ENCODE measurements at places on chromosomes 16 and 17.

DNA sequence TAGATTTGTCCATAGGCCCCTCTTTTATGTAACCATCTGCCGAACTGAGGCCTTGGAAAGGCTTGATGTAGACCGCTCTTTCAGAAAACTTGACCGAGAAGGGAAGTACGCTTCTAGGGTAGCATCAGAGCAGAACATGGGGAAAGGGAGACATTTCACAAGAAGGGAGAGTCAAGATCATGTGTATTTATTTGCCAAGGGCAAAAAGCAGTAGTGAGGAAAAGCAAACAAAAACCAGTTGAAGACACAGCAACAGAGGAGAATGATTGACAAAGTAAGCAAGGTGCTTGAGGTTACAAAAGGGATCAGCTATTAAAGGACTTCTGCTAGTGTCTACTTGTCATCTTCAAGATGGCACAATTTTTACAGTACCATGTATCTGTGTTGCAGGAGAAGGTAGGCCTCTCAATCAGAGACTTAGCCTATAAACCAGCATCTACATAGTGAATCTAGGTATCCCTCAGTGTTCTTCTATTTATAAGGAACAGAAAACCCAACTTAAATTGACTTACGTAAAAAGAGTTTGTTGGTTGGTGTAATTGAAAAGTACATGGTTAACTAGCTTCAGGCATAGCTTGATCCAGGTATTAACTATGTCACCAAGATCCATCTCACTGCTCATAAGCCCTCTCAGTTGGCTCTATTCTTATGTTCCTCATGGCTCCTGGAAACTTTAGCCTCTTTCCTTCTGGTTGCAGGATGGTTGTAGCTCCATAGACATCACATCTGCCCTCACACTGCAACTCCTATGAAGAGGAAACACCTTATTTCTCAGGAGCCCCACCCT, 288.4 kb downstream of the IRX3 start:
- no peak for DNase-seq

GRCh38 chr17:78996781-78997201, 12.8 kb downstream of the CANT1 start:
- DNase-seq: no peak

DNA sequence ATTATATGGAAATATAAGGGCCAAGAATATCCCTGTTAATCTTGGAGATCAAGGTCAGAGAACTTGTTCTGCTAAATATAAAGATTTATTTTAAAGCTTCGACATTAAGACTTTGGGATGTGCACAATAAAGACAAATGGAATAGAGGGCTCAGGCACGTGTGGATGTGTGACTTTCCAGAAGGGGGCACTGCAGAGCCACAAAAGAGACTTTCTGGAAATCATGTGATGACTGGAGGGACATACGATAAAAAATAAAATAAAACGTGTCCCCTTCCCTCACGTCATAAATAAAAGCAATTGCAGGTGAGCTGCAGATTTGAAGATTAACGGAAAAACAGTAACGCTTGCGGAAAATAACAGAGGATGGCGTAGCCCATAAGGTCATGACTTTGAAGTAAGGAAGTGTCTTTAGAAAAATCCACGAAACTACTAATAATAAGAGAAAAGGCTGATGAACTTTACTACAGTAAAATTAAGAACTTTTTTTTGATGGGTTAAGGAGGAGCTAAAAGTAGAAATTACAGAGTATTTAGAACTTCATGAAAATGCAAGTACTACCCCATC, 9.4 kb upstream of the ENGASE start:
- no peak for DNase-seq

DNA sequence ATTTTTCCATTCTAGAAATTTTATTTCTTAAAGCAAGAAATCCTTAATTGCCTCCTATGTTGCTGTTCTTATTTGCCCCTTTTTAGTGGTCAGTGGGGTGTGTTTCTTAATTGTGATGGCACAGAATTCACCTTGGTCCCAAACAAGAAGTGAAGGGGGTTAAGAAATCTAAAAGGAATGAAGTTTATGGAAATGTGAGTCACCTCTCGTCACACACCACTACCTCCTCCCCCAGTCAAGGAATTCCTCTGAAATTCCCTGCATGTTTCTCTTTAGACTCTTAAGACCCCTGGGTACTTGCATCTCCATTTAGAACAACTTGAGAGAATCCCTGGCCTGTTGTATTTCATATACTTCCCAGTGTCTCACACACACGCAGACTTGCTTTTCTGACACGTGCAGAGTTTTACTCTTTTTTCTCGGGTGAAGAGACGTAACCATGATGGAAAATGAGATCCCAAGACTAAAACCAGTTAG, 247.4 kb downstream of the PRKCA start:
- no peak for DNase-seq

GRCh38 chr16:30941600-30942425, 7.1 kb upstream of the ORAI3 start:
- peak; percentile 94 for DNase-seq

DNA sequence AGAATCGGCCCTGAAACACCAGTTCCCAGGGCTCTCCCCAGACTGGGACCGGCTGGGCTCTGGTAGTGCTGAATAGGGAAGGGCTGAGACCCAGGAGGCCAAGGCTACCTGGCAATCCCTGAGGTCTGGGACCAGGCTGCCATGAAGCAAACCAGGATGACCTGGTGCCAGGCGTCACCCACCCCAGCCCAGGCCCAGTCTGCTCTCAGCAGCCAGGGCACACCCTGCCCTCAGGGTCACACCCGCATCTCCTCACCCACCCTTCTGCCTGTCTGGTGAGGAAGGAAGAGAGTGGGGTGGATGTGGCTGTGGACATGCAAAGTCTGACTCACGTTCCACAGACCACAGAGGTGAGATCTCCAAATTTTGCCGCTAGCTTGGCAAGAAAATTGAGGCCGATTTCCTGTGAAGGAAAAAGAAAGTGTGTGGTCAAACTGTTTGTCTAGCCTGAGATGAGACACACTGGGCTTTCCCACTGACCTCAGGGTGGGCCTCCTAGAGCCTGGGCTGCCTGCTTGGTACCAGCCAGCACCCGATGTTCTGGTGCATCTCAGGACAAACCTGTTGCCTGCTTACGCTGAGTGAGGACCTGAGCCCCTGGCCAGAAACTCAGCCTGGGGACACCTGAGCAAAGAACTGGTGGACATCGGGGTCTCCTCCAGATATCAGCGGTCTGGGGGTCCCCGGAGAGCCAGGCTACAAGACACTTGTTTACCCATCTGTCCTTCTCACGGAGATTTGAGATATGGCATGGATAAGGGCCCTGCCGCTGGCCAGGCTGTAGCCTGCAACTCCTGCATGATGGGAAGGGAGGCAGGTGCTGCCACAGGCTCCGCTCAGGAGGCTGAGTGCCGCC, 6.3 kb upstream of the RAB37 start:
- DNase-seq: no peak

DNA sequence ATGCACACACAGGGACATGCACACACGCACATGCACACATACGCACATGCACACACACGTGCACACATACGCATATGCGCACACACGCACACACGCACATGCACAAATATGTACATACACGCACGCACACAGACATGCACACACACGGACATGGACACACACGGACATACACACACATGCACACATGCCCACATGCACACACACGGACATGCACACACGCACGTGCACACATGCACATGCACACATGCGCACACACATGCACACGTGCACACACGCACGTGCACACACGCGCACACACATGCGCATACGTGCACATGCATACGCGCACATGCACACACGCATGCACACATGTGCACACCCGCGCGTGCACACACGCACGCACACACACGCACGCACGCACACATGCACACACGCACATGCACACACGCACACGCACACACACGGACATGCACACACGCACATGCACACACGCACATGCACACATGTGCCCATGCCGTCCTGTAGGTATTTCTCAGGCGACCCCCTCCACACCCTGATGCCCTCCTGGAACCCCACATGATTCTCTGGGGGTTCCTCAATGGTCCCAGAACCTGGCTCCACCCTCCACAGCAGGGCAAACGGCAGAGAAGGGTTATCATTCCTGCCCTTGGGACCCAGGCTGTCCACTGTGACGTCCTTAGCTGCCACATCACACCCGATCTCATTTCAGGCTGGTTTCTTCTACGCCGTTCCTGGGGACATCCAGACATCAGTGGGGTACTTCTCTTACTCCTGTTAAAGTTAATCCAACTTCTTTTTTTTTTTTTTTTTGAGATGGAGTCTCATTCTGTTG, 9.6 kb upstream of the RBFOX3 start:
- DNase-seq: no peak
